Left ventricle myocardium superior (tissue), 1 donor: ENCODE measurements at places on chromosomes 2 and 18.
A peak's percentile ranks its signal among the peaks of the same experiment; 100 is the strongest.

DNA sequence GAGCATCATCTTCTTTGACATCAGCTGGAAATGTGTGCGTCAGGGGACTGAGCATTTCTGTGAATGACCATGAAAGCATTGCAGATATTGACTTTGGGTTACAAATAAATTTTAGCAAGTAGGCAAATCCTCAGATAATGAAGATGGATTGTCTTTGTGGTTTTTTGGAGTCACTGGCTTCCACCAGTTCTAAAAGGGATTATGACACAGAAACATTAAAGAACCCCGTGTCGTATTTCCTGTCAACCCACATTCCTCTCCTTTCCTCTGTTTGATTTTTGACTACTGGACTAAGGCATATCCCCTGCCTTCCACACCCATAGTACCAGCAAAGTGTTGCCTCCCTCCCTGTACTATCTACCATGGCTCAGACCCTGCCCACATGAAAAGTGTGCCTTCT, 268.1 kb downstream of the MYO3B start:
- no peak for DNase-seq

DNA sequence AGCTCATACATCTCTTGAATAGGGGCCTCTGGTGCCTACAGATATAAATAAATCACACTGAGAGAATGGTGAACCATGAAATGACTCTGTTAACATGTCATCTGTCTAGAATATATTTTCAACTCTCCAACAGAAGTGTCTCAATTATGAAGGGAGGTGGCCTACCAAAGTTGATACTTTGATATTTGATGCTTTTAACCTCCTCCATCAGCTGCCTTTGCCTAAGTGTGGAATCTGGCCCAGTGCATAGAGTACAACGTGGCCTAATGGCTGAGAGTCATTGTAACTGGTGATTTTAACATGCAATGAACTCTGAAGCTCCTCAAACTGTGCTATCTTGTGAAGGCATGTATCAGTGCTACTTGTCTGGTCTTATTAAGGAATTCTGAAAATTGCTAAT, 93.4 kb downstream of the MYO3B start:
- DNase-seq, result no peak

DNA sequence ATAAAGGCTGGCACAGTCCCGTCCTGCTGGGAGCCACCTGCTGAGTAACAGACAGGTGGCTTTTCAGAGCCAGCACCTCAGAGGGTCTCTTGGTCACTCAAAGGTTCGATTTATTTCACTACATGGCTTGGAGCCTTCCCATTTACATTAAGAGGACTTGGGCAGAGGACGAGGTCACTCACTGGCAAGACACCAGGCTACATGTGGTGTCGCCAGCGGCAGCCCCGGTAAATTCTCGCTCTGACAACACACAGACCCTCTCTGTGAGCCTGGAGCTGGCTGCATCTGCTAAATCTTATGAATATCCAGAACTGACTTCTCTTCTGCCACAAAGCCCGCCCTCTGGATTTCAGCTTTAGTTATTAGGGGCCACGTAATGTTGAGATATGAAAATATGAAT, 254.7 kb downstream of the VAPA start:
- no peak for DNase-seq

DNA sequence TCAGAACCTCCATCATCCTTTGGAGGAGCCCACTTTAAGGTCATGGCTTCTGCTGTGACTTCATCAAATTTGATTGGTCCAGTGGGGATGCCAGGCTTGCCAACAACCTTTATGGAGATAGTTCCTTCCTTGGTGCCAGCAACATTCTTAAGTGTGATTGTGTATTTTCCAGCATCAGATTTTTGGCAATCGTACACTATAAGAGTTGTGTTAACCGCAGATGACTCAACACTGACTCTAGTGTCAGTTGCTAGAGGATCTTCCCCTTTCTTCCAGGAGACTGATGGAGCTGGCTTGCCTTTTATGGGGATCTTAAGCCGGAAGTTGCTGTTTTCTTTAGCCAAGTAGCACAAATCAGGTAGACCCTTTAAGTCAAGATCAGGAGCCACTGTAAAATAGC, 98.7 kb downstream of the PLEKHA3 start:
- DNase-seq, result no peak

DNA sequence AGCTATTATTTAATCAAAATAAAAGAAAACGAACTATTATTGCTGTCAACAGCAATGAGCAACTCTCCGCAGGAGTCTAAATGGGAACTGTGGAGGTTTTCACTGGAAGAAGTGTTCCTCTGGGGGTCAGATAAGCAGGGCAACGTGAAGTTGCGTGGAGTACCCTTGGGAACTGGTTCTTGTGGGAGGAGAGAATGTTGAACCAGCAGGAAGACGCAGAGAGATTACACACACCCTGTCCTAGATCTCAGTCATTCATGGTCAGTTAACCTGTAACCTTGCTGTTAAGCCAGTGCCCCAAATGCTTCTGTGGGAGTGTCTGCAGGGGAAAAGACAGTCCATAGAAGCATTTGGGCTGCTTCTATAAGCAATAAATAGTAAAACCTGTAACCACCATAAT, 20.4 kb upstream of the CABLES1 start:
- no peak for DNase-seq

GRCh38 chr2:9821805-9822445, 21.3 kb upstream of the TAF1B start:
- DNase-seq, result no peak

- no peak for DNase-seq
These were observed 193.8 kb downstream of the RPIA start for GRCh38 chr2:88885275-88885674.

DNA sequence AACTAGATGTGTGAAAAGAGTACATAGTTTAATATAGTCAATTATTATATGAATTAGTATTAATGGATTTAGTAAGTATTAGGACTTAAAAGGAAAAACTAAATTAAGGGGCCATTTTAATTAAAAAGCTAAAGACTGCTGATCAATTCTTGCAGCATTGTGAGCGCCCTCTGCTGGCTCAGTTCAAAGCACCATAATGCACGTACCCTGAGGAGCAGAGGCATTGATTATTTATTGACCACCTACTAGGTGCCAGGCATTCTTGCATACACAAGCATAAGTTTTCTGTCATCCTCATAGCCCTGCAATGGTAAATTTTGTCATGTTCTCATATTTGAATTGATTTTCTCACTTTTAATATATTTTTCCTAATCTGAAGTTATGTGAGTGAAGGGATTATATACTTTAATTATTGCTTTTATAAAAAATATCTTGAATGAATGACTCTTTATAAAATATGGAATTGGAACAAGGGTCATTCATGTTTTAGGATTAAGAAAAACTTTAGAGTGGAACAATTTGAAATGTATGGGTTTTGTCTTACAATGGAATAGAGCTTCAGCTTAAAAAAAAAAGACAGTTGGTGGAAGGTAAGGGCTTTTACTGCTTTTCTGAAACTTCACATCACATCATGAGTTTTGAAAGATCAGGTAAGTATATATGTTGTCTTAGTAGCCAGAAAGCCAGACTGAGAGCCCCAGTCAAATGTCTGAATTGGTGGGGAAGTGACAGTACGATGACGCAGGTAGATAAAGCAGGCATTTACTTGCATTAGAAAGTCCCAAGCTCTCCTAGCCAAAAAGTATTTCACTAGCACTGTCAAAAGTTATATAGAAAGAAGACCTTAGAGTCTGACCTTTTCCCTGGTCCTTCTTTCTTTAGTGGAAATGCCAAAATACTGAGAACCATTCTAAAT, 9.7 kb downstream of the ITGA4 start:
- peak; percentile 75 for DNase-seq

GRCh38 chr18:59202258-59202820, 17.6 kb upstream of the GRP start:
- DNase-seq, result no peak

DNA sequence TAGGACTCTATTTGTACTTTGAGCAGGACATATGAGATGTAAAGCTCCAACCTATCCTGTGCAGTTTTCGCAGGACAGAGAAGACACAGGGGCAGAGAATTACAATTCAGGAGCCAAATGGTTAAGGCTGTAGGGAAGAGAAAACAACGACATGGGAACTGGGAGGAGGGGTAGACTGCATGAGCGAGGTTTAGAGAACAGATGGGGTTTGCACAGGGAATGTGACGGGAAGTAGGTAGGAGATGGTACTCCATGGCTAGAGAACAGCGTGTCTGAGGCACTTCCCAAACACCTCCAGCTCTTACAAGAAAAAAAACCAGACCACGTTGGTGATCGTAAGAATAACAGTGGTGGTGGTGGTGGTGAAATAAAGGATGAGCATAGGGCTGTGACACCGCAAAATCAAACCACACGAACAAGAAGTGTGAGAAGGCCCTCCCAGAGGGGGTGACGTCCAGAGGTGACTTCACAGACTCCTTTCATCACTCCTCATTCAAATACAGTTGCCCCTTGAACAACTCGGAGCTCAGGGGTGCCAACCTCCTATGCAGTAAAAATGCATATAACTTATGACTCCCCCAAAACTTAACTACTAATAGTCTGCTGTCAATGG, 92.7 kb downstream of the FARSB start:
- no peak for DNase-seq

DNA sequence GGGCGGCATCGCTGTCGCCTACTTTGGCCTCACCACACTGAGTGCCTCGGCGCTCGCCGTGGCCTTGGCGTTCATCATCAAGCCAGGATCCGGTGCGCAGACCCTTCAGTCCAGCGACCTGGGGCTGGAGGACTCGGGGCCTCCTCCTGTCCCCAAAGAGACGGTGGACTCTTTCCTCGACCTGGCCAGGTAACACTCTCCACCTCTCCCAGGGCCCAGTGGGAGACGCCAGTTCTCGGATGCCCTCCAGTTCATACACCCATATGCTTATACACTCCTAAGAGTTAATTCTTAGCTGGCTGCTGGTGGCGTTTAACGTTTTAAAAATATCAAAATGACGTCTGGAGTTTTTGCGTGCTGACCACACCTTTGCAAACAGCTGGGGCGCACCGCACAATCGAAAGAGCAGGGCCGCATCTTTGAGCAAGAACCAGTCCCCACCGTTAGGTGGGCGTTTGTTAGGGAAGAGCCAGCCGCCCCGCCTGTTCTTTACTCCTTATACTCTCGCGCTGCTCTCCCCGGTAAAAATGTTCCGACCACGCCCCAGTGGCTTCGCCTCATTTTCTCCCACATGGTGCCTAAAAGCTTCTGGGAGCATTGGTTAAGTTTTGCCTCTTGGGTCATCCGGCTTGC, 899 bp downstream of the SLC1A4 start:
- DNase-seq, result no peak

GRCh38 chr2:96747061-96747617, 7.3 kb upstream of the LMAN2L start:
- no peak for DNase-seq

DNA sequence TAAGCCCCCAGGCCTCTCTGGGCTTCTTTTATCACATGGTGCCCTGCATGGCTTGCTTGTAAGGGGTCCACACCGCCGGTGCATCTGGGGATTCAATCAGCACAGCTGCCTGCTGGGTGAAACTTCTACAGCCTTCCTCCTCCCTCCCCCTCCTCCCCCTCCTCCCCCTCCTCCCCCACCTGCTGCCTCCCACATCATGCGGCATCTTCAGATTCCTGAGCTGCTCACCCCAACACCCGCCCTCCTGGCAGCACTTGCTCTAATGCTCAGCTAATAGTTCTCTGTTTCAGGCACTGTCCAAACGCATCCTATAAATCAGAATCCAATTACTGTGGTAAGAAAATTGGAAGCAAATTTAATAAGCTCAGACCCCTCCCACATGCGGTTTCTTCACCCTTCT, 150.7 kb downstream of the GALNT14 start:
- no peak for DNase-seq

DNA sequence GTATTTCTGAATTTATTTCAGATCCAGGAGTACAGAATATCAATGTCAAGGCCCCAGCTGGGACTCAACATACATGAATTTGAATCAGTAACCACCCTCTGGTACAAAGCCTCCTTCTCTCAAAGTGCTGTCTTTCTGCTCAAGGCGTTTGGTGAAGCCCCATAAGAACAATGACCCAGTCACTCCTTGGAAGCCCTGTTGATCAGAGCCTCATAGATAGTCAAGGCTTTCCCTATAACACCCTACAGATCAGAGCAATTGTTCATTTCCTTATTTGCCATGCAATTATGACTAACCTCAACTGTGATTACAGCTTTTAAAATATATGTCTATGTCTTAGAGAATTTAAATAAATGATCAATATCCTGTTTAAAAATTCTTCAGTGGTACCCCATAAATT, 159.1 kb upstream of the CREB1 start:
- DNase-seq, result no peak

- no peak for DNase-seq
These were observed 485.2 kb downstream of the EIPR1 start for GRCh38 chr2:2892378-2892777.

- DNase-seq, result no peak
These were observed 18.1 kb upstream of the SNTG2 start for GRCh38 chr2:932320-933115.

DNA sequence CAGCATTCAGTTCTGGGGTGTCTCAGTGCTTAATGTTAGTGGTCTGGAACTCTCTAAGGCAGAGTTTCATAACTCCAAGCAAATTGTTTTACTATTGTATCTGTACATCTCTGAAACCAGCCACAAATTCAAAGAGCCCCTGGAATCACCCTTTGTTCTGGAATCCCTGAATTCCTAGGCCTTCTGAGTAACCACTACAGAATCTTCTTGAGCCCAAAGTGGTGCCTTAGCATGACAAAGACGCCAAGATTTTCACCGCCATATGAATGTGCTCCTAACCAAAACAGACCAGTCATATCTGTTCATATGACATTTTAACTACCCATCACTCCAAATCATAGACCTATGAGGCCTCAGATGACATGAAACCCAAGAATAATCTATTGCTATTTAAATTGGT, 668.1 kb downstream of the EPHA4 start:
- no peak for DNase-seq

GRCh38 chr2:71688530-71688929, 235.2 kb downstream of the DYSF start:
- DNase-seq, result peak; percentile 13

DNA sequence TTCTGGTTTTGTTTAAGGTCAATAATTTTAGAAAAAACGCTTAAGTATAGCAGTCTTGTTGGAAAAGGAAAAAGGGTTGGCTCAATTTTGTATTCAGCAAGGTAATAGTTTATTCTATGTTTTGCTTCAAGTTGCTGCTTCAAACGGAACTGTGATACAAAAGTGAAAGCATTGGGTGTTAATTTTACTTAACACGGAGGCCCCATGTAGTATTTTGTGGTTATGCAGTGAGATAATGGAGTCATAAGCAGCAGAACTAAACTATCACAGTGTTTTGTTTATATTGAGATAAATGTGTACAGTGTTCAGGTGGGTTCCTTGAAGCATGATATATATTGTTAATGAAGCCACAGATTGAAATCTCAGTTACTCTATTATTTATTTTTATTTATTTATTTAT, 67.0 kb upstream of the LYPD6B start:
- no peak for DNase-seq

- no peak for DNase-seq
These were observed 111.5 kb downstream of the MBD5 start for GRCh38 chr2:148132412-148132811.

GRCh38 chr2:108787216-108787541, 608 bp downstream of the CCDC138 start:
- DNase-seq, result no peak

DNA sequence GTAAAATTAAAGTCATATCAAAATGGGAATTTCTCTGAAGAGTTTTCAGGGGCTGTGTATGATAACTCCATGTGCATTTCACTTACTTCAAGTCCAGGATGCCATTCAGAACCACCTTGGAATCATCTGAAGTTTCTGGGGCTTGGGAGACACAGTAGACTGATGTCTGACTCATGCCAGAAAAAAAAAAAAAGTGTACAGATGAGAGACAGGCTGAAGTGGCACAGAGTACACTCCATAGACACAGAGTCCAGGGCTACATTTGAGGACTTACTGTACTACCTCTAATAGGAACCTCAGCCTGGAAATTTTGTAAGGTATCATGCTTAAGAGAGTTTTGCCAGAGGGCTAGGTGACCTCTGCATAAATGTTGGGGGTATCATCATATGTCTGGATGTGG, 92.0 kb downstream of the SS18 start:
- DNase-seq, result no peak
